ENCODE measurements at places on chromosomes 11 and 22. TPM values are rescaled to one million over a fixed set of nuclear protein-coding genes. Genes with fewer than 3 reads are reported as not detected.

DNA sequence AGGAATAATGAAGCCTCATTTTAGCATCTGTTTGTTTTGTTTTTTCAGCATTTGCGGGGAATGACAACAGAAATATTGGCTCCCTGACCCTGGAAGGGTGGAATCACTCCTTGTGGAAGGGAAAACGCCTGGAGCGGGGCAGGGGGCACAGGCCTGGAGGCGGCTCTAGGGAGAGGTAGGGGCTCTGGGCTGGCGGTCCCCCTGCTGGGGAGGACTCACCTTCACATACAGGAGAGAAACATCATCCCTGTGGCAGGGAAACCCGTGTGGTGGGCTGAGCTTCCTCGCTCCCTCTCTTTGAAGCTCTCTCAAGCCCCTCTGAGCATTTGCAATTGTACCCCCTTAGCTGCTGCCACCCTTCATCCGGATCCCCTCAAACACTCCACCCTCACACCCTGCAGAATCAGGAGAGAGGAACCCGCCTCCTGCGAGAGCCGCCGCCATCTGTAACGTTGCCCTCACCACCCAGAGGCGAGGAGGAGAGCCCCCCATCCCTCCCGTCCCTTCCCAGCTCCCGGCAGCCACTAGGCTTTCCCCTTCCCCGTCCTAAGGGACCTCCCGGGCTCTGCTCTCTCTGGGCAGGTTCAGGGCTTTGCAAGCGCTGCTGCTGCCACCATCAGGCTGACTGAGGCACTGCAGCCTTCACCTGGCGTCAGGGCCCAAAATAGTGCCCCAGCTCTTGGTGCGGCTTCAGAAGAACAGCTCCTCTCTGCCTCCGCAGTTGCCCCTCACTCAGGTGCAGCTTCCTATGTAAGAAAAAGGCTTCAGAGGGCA is 10.4 kb downstream of the KIRREL3 start:
- DNase-seq = no peak

DNA sequence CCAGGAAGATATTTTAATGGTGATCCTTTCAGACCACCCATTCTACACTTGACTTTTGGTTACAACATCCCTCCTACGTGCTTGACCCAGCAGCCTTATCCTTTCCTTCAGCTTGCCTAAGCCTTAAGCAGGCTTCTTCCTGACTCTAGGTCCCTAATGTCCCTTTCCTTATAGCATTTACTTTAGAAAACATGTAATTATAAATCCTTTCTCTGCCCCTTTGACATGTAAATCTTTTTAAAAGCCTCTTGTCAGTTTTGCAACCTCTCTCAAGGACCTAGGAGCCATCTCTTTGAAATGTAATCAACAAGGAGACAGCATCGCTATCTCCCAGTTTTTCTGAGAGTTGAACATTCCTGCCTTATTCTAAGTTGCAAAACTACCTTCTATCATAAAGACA is 1255.2 kb downstream of the LRRC4C start:
- no peak for DNase-seq

GRCh38 chr22:31080848-31081649 is at the start of gene SMTN:
Gene SMTN (plus strand): TSS chr22:31081318. CDS start chr22:31083259, 1,941 bp downstream.
- peak; percentile 95 for DNase-seq

DNA sequence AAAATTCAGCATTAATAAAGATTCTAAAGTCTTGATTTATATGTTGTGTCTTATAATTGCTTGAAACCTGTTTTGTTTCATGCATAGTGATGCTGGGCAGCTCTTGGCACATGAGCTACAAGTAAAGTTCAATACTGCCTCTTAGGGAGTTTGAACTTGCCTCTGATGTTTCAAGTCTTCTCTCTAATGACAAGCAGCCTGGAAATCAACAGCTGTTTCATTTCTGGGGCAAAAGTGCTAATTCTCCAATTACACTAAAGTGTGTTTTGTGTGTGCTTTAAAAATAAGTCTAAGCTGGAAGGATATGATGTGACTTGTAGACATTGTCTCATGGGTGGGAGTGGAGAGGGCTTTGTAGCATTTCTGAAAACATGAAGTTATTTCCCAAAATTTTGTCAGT is 23.7 kb upstream of the SESN3 start:
- DNase-seq = no peak

DNA sequence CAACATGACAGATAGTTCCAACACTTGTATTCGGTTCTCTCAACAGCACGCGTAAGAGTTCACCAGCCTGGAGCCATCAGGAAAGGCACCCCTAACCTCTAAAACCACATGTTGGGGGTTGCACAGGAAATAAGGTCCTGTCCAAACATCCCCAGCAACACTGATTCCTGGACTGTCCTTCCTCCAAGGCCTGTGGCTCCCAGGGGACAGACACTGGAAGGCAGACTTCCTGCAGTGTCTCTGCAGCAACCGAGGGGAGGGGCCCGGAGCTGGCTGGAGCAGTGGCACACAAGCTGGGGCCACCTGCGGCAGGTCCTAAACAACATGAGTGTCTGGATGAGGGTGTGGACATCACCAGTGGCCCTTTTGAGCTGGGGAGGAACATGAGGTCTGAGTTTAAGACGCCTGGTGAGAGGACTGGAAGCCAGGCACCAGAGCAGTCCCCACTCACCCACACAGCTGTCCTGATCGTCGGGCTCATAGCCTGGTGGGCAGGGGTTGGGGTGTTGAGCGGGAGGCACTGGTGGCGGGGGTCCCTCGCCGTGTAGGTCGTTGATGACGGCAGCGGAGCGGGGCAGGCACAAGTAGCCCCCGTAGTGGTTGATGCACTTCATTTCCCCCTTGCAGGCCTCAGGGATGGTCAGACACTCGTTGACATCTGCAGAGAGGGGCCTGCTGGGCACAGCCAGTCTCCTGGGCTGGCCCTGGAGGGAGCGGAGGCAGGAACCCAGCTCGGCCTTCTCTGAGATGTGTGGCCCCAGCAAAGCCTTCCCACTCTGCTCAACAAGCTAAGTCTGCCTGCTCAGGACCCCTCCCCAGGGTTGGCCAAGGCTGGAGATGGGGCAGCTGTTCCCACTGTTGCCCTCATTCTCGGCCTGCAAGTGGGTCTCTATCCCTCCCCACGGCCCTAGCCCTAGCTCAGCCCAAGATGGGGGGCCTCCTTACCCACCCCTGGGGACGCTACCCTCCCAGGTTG is 1.6 kb downstream of the EFEMP2 start:
- DNase-seq = no peak

GRCh38 chr11:123158033-123159003 is 36.7 kb downstream of the CLMP start:
- no peak for DNase-seq

DNA sequence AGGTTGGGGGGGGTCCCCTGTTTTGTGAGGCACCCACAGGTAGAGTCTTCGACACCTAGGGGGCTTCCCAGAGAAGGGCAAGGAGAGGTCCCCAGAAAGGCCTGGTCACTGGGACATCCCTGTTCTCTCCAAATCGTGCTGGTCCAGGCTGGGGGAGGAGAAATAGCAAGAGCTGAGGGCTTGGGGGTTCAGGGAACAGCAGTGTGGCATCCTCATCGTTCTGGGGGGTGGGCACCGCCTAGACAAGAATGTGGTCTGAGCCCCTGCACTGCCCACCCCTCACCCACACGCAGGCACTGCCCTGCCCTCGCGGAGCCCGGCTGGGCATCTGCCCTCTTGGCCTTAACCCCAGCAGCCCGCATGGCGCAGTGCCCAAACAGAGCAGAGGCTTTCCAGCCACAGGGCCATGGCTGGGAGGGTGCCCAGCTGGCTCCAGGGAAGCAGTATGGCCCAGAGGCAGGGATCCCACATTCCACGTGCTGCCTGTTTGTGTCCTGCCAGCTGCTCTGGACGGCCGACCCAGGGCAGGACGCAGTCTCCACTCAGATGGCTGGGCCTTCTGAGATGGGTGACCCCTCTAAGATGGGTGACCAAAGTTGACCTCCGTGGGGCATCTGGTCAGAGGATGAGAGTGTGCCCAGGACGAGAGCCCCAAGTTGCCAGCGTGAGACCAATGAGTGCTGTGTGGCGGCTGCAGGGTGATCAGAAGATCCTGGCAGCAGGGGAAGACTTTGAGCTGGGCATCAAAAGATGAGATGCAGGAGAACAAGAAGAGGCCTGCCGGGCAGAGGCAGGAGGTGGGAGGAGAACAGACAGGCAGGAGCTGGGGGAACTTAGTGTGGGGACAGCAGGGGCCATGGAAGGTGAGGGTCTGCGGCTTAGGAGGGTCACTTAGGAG is 14.4 kb downstream of the SCARF2 start:
- DNase-seq = no peak

GRCh38 chr11:12258451-12258850 is 118.9 kb upstream of the PARVA start:
- peak; percentile 40 for DNase-seq

GRCh38 chr11:98720951-98721350 is 299.8 kb upstream of the CNTN5 start:
- DNase-seq = no peak

DNA sequence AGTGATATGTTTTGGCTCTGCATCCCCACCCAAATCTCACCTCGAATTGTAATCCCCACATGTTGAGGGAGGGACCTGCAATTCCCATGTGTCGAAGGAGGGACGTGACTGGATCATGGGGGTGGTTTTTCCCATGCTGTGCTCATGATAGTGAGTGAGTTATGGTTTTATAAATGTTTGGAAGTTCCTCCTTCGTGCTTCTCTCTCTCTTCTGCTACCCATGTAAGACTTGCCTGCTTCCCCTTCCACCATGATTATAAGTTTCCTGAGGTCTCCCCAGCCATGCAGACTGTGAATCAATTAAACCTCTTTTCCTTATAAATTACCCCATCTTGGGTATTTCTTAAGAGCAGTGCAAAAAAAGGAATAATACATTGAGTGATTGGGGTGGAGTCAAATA is 7.3 kb upstream of the CEP295 start:
- no peak for DNase-seq

DNA sequence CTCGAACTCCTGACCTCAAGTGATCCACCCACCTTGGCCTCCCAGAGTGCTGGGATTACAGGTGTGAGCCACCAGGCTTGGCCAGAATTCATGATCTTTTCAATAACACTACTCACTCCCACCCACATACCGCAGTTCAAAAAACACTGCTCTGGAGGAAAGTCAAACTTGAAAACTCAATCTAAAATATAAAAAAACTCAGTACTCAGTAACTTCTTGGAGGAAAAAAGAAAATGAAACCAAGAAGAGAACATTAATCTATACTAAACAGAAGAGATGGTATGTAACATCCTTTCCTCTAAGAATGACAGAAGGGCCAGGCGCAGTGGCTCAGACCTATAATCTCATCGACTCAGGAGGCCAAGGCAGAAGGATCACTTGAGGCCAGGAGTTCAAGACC is 58.3 kb downstream of the MRTFA start:
- no peak for DNase-seq

- DNase-seq = no peak
Measured at GRCh38 chr22:38786631-38787030, 7.3 kb downstream of the DNAL4 start.

- DNase-seq = no peak
Measured at GRCh38 chr11:129323896-129324502, 51.6 kb upstream of the BARX2 start.

- no peak for DNase-seq
Measured at GRCh38 chr11:78952890-78953289, 378.2 kb upstream of the NARS2 start.

DNA sequence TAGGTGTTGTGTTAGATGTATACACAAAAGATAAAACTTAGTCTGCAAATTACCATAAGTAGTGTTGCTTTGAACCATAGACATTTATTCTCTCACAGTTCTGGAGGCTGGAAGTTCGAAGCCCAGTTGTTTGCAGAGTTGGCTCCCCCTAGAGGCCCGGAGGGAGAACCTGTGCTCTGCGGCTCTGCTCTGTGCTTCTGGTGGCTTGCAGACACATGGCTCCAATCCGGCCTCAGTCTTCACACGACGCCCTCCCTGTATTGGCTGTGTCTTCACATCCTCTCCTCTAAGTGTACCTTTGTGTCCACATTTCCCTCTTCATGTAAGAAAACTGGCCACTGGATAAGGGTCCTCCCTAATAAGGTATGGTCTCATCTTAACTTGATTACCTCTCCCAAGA is 128.4 kb downstream of the OPCML start:
- DNase-seq = no peak

GRCh38 chr11:76667856-76668255 is 2.7 kb downstream of the LRRC32 start:
- no peak for DNase-seq

GRCh38 chr22:39663751-39664150 is 93.2 kb downstream of the CACNA1I start:
- peak; percentile 85 for DNase-seq

DNA sequence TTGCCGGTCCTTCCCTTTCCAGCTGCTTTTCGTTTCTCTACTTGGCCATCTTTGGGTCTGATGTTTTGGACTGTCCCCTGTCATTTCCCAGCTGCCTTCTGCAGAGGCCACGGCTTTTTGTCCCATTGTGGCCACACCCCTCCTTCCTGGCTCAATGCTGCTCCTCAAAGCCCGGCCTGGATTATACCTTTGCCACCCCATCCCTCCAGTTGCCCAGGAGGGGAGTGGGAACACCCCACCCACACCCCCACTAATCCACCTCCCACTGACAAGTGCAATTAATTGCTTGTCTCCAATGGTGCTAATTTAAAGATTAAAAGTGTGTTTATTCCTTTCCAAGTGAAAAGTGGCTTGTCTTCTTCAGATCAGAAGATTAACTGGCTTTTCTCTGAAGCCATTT is 34.2 kb upstream of the CSNK2A3 start:
- DNase-seq = no peak

- no peak for DNase-seq
Measured at GRCh38 chr11:119478711-119479285, 55.8 kb upstream of the THY1 start.

DNA sequence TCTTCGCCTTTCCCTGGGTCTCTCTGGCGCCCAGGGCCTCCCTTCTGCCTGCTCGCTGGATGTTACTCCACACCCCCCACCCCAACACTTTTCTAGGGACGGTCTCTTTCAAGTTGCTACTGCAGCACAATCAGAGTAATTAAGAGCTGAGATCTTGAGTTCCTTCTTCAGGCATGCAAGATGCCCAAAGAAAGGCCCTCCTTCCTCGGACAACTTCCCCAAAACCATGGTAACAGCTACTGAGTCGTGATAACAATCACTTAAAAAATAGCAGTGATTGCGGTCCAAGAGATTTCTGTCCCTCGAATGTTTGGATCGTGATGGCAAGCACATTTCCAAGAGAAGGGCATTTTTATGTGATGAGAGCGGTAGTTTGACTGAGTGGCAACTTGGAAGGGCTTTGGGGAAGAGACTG is 638 bp upstream of the TENM4 start:
- no peak for DNase-seq

GRCh38 chr22:38456841-38457699 is 2.1 kb upstream of the KCNJ4 start:
- no peak for DNase-seq

The OR52D1 gene
- not detected for total RNA-seq

The GPHA2 gene
- total RNA-seq = 2.1 TPM

The SPON1 gene
- 0.48 TPM for total RNA-seq

The ZBTB16 gene
- total RNA-seq = 0.25 TPM

The C11orf71 gene
- 4.9 TPM for total RNA-seq

The OR52I2 gene
- total RNA-seq = not detected

The POU2F3 gene
- total RNA-seq = 2.3 TPM

The ZNF280B gene
- total RNA-seq = 1.7 TPM

The MUC5B gene
- 2.1 TPM for total RNA-seq

The RIMBP3B gene
- 0.18 TPM for total RNA-seq

The PRSS23 gene
- 221 TPM for total RNA-seq

The SLC43A3 gene
- 41.3 TPM for total RNA-seq
